ENCODE measurements at places on chromosomes 2 and 18.

- no peak for DNase-seq
Observed at GRCh38 chr2:101310834-101311695, 2.6 kb upstream of the RNF149 start.

GRCh38 chr2:39730685-39731302, 48.3 kb downstream of the THUMPD2 start:
- no peak for DNase-seq

DNA sequence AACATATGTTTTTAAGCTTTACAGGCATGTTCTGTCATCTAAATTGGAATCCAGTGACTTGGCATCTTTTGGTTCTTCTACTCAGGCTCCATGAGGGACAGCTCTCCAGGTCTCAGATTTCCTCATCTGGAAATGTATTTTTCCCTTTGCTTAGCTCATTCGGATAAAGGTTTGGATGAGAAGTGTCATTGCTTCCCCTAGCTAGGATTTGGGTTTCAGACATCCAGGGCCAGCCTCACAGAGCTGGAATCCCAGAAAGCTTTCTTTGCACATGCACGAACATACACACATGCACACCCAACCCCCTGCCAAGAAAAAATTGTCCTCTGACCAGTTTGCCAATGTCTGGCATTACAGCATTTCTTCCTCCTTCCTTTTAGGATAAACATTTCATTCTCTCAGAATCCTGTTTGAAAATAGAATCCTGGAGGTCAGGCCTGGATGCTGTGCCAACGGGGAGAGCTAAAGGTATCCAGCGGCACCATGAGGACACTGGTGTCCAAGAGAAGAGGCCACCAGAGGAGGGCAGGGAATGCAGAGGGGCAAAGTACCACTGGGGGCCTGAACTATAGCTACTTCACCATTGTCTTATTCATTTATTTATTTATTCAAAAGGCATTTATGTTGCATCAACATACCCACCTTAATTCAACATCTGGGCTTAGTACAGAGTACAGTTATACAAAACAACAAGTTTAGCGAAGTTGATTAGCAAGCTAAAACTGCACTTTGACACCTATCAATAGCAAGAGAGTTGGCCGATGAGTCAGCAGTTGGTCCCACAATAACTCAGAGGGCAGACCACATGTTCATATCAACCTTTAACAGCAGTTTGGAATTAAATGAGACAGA, 97.9 kb upstream of the ATL2 start:
- no peak for DNase-seq

GRCh38 chr2:99414566-99414965, 75.3 kb downstream of the REV1 start:
- no peak for DNase-seq

GRCh38 chr2:189673661-189674373, 653 bp upstream of the ANKAR start:
- no peak for DNase-seq

DNA sequence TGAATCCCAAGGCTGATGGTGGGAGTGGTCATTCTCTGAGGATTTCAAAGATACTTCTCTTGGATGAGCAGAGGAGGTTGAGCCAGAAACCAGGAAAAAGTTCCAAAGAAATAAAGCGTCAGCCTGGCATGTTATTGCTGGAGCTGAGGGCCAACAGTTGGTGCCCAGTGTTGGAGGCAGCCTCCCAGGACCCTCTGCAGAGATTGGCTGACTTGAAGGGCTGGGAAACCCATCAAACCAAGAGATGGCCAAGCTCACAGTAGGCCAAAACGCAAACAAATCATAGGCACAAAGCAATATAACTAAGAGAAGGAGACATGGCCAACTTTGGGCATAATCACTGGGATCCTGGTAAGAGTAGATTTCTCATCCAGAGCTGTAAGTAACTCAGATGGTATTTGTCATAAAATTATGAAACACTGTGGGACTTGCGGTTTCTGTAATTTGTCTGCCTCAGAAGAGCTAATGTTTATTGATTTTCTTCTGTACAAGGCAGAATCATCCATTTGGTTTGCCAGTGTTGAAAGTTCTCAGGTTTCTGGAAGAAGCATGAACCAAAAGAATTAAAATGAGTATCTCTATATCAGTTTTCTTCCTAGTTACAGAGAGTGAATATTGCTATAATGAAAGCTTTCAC, 108.3 kb downstream of the ATL2 start:
- no peak for DNase-seq

DNA sequence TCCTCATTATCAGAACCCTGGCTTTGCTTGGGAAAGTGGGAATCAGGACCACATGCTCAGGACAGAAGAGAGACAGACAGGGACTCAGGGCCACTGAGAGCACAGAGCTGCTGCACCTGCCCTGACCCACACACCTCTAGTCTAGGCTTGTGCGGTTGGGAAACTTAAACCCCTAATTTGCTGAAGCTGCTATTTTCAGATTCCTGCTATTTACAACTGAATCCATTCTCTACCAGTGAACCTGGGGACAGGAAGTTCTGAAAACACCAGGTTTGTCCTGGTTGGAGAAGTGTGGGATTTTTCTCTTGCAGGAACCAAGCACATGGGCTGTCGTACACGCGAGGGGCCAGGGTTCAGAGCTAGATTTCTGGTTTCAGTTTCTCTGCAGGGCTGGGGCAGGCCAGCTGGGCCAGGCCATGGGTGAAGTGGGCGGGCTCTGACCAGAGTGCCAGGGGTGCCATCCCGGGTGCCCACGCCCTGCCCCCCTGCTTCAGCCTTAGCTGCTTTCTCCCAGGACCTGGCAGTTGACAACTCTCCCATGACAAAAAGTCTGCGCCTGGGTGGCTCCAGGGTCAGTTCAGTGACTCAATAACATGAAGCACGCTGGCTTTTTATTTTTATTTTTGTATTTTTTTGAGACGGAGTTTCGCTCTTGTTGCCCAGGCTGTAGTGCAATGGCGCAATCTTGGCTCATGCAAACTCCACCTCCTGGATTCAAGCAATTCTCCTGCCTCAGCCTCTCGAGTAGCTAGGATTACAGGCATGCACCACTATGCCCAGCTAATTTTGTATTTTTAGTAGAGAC, 51.3 kb upstream of the SLC1A4 start:
- no peak for DNase-seq

GRCh38 chr18:41660654-41661053, 294.4 kb upstream of the PIK3C3 start:
- no peak for DNase-seq
